Smooth muscle cell of the pulmonary artery (primary cell): ENCODE measurements at places on chromosomes 3 and 15. TPM values are rescaled to one million over a fixed set of nuclear protein-coding genes. Genes with fewer than 3 reads are reported as not detected.

The DUOX1 gene
- 0.13 TPM in 1 of 2 replicates, not detected in the other for total RNA-seq

The MESP2 gene
- total RNA-seq = 0.66 and 0.78 TPM in 2 replicates

The C3orf22 gene
- total RNA-seq = not detected in 2 replicates

The FGF12 gene
- total RNA-seq = 0.03 and 0.07 TPM in 2 replicates

The ISLR2 gene
- 0.07 and 0.10 TPM in 2 replicates for total RNA-seq
